ENCODE measurements at places on chromosomes 12 and 14. TPM values are rescaled to one million over a fixed set of nuclear protein-coding genes. Genes with fewer than 3 reads are reported as not detected.

DNA sequence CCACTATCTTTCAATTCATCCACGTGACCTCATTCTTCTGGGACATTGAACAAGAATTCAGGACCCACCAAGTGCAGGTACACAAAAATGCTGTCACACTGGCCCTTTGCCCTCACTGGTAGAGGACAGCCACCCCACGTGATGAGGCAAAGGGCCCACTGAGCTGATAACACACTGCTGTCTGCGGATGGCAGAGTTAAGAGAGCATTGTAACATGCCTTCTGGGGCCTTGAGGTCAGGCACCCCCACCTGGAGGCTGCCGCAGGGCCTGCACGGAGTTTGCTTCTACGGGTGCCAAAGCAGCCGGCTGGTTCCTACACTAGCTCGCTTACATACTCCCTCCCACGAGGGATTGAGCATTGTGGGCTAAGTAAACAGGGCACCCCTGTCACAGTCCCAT is 101.0 kb downstream of the LRIG3 start:
- DNase-seq, result no peak

- peak; percentile 45 for DNase-seq
Observed at GRCh38 chr14:80211153-80212022, at the start of gene DIO2. Gene DIO2 (minus strand): TSS chr14:80211504. CDS start chr14:80211472, 32 bp downstream.

The HOXC10 gene
- total RNA-seq, result not detected

GRCh38 chr14:63555572-63555971 is 12.4 kb upstream of the PPP2R5E start:
- no peak for DNase-seq

GRCh38 chr14:66401449-66402095 is 84.6 kb upstream of the CCDC196 start:
- no peak for DNase-seq

DNA sequence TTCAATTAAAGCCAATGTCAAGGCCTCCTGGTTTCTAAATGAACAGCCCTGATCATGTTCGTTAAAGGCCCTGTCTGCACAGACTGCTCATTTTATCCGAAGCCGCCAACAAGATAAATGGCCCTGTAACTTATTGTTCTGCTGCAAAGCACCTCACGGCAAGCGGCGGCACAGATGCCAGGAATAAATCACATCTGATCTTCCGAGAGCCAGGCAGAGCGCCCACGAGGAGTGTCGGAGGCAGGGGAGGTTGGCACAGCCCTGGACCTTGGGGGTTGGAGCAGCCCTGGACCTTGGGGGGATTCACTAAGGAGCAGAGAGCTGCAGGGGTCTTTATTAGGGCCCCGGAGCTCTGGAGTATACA is 110.5 kb downstream of the SCARB1 start:
- DNase-seq, result no peak

DNA sequence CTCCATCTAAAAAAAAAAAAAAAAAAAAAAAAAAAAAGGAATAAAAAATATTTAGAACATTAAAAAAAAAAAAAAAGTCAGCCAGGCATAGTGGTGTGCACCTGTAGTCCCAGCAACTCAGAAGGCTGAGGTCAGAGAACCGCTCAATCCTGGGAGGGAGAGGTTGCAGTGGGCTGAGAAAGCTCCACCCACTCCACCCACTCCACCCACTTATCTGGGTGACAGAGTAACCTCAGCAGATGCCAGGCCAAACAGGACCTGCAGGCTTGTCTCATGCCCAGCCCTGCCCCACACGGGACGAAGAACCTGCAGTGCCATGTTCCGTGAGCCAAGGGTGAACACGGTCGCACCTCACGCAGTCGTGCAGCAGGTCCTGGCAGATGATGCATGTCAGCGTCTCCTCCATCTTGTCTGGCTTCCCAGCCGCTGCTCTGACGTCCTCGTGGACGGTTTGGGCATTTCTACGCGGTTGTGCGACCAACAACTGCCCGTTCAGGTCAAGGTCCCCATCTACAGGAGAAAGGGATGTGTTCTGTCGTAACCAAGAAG is 28.6 kb downstream of the CHFR start:
- DNase-seq, result no peak

The TEP1 gene
- 13.3 TPM for total RNA-seq

The KRT72 gene
- total RNA-seq, result 0.21 TPM

- no peak for DNase-seq
Observed at GRCh38 chr12:41120211-41120610, 67.9 kb upstream of the PDZRN4 start.

- no peak for DNase-seq
Observed at GRCh38 chr14:100981809-100982208, 78.3 kb upstream of the RTL1 start.

- DNase-seq, result no peak
Observed at GRCh38 chr14:56177036-56177435, 58.8 kb downstream of the PELI2 start.

The AJUBA gene
- total RNA-seq, result 47.2 TPM

DNA sequence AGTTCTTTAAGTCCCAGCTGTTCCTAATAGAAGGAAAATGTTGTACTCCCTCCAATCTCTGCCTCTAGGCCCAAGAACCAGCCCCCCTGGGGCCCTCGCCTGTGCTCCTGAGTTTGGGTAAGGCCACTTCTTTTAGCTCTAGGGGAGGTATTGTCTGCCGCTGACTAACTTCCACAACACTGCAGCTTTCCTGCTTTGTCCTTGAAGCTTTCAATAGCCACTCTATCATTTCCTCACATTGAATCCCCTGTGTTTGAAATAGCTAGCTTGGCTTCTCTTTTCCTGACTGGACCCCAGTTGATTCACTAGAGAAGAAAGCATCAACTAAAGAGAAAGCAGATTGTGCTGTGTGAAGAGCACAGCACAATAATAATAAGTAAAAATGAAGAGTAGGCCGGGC is 28.8 kb downstream of the KRT80 start:
- DNase-seq, result no peak

GRCh38 chr12:53180931-53181645 is 363 bp upstream of the CSAD start:
- DNase-seq, result peak; percentile 92

DNA sequence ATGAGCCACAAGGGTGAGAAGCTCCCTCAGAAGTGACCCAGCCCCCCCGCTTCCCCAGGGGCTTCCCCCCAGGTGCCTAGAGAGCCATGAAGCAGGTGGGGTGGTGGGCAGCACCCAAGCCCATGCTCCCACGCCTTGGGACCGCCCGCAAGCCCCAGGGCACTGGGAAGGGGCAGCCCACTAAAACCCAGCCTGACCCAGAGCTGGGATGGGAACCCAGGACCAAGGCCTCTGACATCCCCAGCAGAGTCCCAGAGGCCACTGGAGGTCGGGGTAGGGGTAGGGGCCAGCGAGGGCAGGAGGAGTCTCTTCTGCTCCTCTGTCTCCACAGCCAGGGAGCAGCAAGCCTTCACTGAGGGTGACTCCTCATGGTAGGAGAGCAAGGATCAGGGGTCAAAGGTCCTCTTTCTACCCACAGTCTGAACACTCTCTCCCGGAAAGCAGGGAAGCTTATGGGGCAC is 86.5 kb upstream of the ZFP36L1 start:
- no peak for DNase-seq

GRCh38 chr12:89648211-89648930 is 60.3 kb downstream of the ATP2B1 start:
- peak; percentile 40 for DNase-seq

The TAS2R30 gene
- total RNA-seq, result 16.9 TPM

DNA sequence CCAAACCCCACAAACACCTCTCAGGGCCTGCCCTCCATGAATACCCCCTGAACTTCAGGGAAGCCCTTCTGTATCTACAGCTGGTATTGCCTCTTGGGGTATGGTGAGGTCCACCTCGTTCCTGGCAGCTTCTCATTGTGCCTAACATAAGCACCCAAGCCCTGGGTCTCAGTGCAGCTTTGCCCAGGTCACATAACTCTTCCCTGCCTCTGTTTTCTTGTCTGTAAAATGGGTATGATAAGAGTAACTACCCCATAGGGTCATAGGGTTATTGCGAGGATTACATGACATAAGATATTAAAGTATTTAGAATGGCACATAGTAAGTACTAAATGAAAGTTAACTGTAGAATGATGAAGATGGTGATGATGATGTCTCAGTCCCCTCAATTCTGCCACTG is 190.0 kb upstream of the PWP1 start:
- no peak for DNase-seq

DNA sequence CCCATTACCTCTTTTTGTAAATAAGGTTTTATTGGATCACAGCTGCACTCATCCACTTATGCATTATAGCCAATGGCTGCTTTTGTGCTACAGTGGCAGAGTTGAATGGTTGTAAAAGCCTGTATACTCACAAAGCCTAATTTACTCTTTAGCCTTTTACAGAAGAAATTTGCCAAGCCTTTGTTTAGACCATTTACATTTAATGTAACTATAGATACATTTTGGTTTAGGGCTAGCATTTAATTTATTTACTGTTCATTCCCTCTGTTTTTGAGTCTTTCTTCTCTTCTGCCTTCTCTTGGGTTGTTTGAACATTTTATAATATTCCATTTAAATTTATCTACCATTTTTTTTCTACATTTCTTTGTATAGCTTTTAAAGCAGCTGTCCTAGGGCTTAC is 217.1 kb upstream of the AMIGO2 start:
- DNase-seq, result no peak

GRCh38 chr14:60266021-60266937 is 17.3 kb downstream of the PPM1A start:
- DNase-seq, result no peak

GRCh38 chr12:43638806-43639205 is 86.8 kb upstream of the ADAMTS20 start:
- DNase-seq, result no peak

DNA sequence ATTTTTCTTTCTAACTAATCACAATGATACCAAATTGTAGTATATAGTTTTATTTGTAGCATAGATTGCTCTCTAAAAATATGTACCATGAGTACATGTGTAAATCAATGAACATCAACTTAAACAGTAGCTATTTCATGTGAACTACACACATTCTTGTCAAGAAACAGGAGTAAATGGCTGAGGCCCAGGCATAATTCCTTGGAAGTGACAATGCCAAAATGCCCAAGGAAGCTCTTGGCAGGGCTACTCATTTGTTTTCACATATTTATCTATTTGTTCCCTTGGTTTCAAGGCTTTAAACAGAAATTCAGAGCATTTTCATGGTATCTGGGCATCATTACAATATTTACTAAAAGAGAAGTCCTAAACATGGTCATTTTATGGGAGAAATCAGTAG is 165.7 kb downstream of the SLC16A7 start:
- no peak for DNase-seq

- DNase-seq, result peak; percentile 31
Observed at GRCh38 chr12:46523863-46524770, 151.5 kb upstream of the SLC38A2 start.

- peak; percentile 81 for DNase-seq
Observed at GRCh38 chr12:132559652-132560363, 50.6 kb downstream of the LRCOL1 start.

DNA sequence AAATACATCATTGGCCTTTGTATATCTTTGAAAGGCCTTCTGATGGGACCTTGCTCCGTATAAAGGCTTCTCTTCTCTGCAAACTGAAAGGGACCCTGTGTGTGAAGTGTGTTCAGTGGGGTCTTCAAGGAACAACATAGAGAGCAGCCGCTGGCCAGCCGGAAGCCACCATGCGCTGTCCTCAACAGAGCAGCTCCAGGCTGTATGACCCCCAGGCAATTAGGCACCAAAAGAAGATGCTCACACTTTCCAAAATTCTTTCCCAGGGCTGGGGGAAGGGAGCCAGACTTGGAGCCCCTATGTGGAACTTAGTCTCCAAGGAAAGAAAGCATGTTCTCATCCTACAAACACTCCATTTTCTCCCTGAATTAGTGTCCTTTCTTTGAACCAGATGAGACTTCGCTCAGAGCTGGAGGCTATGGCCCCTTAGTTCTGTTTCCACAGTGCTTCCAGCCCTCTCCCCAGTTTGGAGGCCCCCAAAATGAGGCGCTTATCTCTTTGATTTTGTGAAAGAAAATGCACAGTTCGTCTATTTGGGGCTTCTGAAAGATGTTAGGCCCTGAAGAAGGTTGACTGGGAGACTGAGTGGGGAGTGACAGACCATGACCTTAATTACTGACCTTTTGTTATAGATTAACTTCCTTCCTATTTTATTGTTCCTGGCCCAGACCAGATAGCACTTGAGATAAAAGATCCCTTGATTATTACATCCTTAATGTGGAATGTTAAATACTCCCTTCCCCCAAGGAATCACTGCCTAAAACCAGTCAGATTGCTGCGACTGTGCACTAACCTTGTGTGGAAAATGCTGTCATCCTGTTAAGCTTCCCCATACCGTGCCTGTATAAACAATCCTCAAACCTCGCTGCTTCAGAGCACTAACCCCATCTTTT is 128.3 kb upstream of the FGD4 start:
- peak; percentile 50 for DNase-seq

The P2RX2 gene
- total RNA-seq, result not detected

DNA sequence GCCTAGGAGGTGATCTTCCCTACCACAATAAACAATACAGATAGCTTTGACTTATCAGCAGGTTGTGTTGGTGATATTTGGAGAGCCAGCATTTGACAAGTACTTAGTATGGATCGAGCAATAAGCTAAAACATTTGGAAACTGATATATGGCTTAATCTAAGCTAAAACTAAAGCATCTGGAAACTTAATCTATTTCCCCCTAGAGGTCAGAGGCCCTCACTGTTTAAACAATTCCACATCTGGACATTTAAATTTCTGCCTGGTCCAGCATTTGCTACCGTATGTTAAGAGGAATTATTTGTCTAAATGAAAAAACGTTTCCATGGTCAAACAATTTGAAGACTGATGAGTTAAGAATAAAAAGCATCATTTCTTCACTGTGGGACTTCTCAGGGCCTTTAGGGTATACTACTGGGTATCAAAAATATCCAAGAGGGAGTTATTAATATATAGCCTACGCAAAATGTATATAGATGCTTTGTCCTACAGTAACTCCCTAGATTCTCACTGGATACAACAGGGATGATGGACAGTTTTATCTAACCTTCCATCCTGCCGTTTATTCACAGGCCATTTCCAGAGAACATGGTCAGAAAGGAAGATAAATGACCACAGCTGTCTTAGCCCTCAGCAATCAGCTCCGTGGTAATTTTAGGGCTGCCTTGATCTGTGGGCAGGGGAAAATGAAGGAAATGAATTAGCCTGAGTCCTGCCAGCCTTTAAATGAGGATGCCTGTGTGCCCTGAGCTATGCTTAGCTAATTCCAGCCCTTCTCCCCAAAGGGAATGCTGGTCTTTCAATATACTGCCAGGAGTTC is 135.4 kb upstream of the NUDT4 start:
- DNase-seq, result peak; percentile 52

- no peak for DNase-seq
Observed at GRCh38 chr14:74977164-74977900, 21.9 kb upstream of the PGF start.

DNA sequence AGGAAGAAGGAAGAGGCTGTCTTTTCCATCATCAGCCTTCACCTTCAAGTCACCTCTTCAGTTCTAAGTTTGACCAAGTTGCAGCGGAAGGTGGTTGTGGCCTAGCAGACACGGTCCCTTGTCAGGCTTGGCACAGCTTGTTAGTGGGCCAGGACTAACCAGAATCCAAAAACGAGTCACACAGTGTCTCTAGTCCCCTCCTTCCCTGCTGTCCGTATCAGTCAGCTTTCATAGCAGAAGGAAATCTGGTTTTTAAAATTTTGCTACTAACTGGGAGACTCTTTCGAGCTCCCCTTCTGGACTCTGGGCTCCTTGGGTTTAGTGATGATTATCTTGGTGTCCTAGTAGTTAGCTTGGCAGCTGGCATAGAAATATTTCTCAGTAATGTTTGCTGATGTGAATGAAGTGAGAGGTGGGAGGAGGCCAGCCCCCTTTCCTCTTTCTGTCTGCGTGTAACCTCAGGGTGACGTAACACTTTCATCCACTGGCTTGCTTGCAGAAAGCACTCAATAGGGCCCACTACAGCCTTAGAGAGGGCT is 3.8 kb downstream of the ETV6 start:
- DNase-seq, result no peak

GRCh38 chr14:99028521-99028920 is 243.5 kb downstream of the BCL11B start:
- no peak for DNase-seq

Measured in tongue (tissue), 3 donors.